B cell (primary cell): ENCODE measurements at places on chromosomes 12 and 14.
A peak's percentile ranks its signal among the peaks of the same experiment; 100 is the strongest.

DNA sequence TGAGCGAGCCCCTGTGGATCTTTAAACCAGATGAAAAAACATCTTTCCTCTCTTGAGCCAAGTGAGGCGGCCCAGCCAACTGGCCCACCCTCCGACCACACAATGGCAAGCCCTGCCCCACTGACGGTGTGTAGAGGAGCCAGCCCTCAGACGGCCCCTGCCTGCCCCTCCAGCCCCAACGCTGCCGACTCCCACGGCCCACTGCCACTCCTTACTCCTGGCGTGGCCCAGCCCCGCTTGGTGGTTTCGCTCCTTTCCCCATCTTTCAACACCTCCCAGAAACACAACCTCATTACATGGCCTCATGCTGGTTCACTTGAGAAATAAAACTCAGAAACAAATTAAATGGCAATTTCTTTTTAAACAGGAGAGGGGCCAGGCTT is 80.6 kb upstream of the DICER1 start:
- DNase-seq, result no peak

GRCh38 chr12:57726151-57726883 is 12.2 kb downstream of the AGAP2 start:
- no peak for DNase-seq

DNA sequence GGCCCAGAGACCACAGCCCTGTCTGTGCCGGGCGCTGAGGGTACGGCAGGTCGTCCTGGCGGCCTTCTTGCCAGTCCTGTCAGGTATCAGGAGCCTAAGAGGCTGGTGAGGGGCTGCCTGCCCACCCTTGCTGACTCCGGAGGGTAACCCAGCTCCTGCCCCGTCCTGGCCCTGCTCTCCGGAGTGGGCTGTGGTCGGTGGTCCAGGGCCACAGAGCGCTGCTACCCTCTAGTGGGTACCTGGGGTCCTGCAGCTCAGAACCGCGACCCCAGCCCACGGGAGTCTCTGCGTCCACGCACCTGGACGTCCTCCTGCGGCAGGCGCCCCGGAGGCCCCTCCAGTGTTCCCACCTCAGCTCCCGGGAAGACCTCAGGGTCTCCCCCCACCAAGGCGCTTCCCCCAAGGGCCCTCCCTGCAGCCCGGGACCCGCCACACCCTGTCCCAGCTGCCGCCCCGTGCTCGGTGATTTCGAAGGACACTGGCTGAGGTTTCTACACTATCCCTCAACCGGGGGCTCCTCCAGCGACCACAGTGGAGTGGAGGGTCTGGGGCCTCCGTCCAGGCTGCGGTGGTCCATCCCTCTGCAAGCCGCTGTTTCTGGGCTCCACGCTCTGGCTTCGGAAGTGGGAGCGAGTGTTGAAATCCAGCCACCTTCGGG is 75.9 kb upstream of the FBRSL1 start:
- peak; percentile 41 for DNase-seq

DNA sequence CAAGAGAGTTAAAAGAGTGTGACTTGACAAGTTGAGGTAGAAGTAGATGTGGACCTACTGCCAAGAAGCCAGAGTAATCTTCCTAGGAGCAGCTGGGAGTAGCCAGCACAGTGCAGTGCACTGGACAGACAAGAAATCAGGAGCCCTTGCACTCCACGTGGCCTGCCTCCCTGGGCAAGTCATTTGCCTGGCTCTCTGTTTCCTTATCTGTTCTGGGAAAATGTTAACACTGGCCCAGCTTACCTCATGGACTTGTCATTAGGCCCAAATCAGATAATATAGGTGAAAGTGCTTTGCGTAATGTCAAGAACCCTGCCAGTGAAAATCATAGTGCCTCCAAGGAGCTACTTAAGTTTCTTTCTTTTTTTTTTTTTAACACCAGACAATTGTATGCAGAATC is 19.2 kb downstream of the SLC7A8 start:
- no peak for DNase-seq

DNA sequence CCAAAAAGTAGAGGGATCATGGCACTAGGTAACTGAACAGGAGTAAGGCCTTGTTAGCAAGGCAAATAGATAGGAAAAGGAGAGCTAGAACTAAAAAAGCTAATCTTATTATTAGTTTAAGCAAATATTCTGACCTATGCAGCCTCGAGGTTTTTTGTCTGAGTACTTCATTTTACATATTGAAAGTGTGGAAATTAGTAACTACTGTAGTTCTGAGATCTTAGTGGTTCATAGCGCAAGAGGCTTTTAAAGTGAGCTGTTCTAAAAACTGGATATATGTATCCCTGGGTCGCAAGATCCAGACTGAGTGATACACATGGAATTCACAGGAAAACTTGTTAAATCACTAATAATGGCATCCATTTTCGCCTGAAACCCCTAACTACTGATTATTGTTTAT is 411.0 kb upstream of the SOX5 start:
- no peak for DNase-seq

DNA sequence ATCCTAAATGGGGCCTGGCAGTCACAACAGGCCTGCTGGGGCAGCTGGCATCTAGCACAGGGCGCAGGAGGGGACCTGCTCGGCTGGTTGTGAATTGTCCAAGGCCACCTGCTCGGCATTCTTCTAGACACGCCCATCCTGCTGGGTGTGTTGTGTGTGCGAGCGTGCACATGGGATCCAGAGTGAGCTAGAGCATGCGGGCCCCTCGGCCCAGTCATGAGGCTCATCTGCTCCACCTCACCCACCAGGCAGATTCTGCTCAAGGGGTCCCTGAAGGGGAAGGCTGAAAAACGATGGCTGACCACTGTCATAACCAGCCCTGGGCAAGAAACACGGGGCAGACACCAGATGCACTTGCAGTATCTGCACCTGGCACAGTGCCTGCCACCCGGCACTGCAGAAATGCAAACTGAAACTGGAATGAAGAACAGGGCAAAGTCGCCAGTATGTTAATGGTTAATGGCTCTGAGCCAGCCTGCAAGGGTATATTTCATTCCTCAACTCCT is 31.8 kb downstream of the MAX start:
- DNase-seq, result no peak

GRCh38 chr12:47867495-47867941 is 37.3 kb downstream of the VDR start:
- no peak for DNase-seq

DNA sequence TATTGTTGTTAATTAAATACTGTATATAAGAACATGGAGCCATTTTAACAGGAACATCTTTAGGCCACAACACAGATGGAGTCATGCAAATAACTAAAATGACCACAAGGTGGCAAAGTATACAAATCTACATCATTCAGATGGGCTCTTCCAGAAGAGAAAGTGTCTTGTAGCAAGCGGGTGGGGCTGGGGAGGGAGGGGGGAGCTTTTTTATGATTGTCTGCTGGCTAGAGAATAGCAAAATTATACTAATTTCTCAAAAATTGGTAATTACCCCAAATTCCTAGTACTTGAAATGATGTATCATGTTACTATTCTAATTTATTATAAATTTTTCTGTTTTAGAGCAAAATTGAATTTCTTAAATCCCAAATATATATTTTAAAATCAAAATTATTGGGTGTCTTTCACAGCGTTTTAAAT is 378.7 kb downstream of the PRKD1 start:
- DNase-seq, result peak; percentile 31

DNA sequence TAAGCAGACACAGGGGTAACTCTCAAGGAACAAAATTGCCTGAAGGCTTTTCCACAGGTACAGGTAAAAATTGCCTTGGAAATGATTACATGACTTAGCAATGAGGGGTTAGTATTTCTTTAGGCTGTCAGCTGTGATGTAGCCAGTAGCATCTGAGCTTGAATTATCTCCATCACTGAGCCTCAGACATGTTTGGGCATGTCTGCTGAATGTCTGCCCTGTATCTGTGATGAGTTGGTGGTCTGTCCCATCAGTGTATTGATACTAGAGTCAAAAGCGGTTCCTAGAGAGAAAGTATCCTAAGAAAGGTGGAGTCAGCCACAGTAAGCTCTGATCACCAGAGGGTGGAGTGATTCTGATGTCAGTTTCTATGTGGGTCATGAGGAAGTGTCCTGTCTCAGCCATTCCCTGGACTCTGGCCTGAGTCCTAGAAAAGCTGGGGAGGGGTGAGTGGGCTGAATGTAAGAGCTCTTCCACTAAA is 16.3 kb downstream of the AKAP6 start:
- no peak for DNase-seq

- DNase-seq, result no peak
Measured at GRCh38 chr12:28149279-28149678, 41.0 kb upstream of the CCDC91 start.

- no peak for DNase-seq
Measured at GRCh38 chr12:119308708-119309456, 25.6 kb upstream of the CCDC60 start.
